ENCODE measurements at places on chromosomes 13 and 19. TPM values are rescaled to one million over a fixed set of nuclear protein-coding genes. Genes with fewer than 3 reads are reported as not detected.

DNA sequence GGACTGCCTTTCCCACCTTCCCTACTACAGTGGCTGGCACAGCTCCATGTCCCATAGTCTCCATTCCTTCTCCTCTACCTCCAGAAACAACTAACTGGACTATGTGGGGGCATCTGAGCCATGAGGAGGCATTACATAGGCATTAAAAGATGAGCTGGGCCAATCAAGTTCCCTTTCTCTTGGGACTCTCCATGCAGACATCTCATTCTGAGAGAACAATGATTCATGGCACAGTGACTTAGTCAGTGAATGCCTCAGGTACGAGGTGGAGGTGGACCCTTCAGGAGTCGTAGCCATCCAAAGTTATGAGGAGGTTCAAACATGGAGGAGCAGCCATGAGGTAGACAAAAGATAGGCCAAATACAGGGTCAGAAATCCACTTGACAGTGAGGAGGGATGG, 70.0 kb downstream of the GPC6 start:
- DNase-seq = no peak
- no peak overlapping the region for H3K27ac ChIP-seq
- H3K4me3 ChIP-seq = no peak overlapping the region
- H3K27me3 ChIP-seq = no peaks in the 10 kb centered on the region
- peaks cover 2% of the 10 kb centered on the region for H3K4me1 ChIP-seq
- H3K36me3 ChIP-seq = peaks cover 25% of the 10 kb centered on the region

GRCh38 chr19:55666343-55667005, 8.6 kb upstream of the EPN1 start:
- DNase-seq = no peak
- peaks cover 84% of the 10 kb centered on the region for H3K36me3 ChIP-seq
- H3K4me1 ChIP-seq = peaks cover 4% of the 10 kb centered on the region
- no peak overlapping the region for H3K4me3 ChIP-seq

DNA sequence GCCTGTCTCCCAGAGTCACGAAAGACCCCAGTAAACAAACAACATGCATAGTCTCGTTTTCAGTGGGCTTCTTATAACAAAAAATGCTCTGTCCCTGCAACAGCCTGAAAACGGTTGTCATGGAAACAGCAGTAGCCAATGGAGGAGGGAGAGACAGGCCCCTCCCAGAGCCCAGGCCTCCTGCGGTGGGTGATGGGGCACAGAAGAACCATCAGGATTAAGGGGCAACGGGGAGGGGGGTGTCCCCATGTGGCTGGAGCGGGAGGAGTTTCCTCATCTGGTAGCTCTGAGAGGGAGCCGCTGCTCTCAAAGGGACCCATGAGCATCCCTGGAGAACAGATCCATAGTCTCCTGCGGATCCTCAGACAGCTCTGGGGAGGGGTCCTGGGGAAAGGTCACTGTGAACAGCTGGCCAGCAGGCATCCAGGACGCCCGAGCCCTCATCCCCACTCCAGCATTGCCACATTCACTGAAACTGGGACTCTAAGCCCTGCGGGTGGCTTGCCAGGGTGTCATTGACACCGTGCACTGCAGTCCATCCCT, 37.5 kb upstream of the PNMA8B start:
- H3K27ac ChIP-seq = peak overlapping the region; percentile 22
- no peaks in the 10 kb centered on the region for H3K27me3 ChIP-seq
- no peak for DNase-seq
- H3K4me3 ChIP-seq = no peak overlapping the region

- no peak for DNase-seq
- peaks cover 30% of the 10 kb centered on the region for H3K36me3 ChIP-seq
- no peak overlapping the region for H3K4me3 ChIP-seq
- no peaks in the 10 kb centered on the region for H3K4me1 ChIP-seq
- H3K27me3 ChIP-seq = no peaks in the 10 kb centered on the region
- no peak overlapping the region for H3K27ac ChIP-seq
Measured at GRCh38 chr19:10975374-10976130, 14.7 kb downstream of the SMARCA4 start.

GRCh38 chr13:110690516-110690915, 15.4 kb downstream of the CARS2 start:
- H3K36me3 ChIP-seq = peaks cover 49% of the 10 kb centered on the region
- H3K27me3 ChIP-seq = no peaks in the 10 kb centered on the region
- no peak overlapping the region for H3K4me3 ChIP-seq
- H3K27ac ChIP-seq = no peak overlapping the region

Gene MAU2
- total RNA-seq = 78.4 TPM

Gene HIPK4
- total RNA-seq = 0.31 TPM

Gene ATP4A
- total RNA-seq = not detected

Gene ZNF77
- 4.6 TPM for total RNA-seq

Data from endodermal cell (in vitro differentiated cells).